ENCODE measurements at places on chromosomes 3 and 15.
A peak's percentile ranks its signal among the peaks of the same experiment; 100 is the strongest.

DNA sequence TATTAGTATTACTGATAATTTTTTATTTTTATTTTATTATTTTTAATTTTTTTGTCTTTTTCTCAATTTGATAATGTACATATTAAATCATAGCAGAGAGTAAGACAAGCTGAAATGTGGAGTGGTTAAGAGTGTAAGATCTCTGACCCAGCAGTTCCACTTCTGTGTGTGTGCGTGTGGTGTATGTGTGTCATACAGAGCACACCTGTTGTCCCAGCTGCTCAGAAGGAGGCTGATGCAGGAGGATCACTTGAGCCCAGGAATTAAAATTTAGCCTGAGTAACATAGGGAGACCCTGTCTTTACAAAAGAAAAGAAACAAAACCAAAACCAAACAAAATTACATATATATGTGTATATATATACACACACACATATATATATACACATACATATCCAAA lies 1.4 kb upstream of the CIDEC start:
- DNase-seq, result no peak

DNA sequence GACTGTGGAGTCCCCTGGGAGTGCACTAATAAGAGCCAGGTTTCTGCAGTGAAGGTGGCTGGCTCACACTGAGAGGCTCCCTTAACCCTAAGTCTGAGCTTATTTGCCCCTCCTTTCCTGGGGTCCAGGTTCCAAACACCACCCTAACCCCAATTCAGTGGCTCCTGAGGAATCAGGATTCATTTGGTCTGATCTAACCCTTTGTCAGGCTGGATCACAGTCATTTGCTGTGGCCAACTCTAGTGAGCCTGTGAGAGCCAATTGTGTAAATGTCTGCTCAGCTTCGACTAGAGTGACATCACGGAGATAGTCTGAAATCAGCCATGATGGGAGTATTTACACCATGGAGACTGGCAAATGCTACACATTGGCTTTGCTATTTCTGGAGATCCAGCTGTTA lies 73.7 kb upstream of the ACAN start:
- DNase-seq, result no peak

DNA sequence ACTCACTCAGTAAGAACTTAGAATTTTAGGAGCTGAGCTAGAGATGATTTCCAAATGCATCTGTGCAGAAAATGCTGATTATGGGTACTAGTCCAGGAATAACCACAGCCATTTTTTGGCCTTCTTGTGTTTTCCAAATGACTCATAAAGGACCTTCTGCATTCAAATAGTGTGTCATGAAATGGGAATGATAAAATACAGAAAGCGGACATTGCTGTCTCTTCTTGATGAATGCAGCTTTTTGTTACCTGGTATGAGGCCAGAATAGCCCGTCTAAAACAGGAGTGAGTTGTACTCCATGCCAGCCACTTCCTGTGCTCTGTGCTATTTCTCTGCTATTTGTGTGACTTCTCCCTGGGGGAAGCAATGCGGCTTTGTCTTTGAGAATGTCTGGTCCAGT lies 20.5 kb upstream of the FRMD5 start:
- DNase-seq, result no peak

DNA sequence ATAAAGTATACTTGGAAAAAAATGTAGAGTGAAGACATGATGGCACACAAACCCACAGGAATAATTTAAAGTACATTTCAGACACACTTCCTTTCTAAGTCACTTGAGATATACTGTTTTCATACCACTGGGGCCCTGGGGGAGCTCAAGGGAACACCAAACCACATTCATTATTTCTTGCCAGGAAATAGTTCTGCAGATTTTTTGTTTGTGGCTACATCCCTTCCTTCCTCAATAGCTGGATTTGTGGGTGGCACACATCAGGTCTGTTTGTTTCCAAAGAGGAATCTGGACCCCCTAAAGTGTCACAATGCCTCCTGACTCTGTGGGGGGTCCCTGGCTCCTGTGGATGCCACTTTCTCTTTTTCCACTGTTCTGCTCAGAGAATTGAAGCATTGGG lies 153.5 kb upstream of the COL8A1 start:
- DNase-seq, result no peak

DNA sequence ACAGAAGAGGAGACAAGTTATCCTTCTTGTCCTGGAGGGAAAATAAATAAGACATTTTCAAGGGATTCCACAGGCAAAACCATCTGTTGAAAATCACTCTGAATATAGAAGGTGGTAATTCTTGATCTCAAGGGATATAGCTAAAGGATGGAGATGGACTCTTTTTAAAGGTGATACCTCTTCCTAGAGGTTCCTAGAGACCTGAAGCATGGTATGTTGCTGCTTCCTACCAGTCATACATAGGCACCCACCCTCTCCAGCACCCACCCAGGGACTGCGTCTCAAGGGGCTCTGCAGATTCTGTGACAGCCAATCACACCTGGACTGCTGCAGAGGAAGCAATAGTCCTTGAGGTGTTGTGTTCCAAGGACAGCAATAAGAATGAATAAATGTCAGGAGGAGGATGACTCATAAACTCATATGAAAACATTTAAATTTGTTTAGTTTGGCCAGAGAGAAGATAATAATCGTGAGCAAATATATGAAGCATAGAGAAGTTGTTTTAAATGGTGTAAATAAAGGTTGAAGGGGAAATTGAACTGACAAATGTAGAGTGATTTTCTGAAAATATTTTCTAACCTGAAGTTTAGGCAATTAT lies 741.6 kb upstream of the CBLB start:
- DNase-seq, result no peak

DNA sequence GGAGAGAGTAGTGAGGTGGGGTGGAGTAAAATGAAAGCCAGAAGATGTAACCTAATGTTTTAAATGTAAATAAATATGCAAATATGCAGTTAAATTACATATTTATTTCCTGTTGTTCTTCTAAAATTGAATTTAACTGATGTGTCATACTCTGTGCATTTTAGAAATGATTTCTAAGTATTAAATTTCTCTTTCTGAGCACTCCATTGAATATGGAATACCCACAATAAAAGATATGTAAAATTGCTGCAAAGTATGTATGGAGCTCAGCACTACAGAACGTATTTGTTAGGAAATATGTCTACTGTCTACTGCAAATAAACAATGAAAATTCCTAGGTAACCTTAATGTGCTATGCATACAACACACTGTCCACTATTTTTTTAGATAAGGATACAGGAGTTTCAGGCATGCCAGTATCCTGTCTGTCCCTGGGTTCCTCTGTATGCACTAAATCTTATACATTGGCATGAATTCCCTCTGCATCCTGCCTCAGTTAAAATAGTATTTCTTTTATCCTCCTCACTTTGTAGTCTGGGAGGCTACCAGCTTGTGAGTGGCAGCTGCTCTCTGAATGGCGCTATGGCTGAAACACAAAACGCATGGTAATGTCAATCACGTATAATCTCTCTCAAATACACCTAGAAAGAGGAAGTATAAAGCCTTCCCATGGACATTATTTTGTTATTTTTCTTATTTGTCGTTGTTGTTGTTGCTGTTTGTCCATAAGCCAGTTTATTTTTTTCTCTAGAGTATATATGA lies 579.5 kb downstream of the PYDC2 start:
- no peak for DNase-seq

DNA sequence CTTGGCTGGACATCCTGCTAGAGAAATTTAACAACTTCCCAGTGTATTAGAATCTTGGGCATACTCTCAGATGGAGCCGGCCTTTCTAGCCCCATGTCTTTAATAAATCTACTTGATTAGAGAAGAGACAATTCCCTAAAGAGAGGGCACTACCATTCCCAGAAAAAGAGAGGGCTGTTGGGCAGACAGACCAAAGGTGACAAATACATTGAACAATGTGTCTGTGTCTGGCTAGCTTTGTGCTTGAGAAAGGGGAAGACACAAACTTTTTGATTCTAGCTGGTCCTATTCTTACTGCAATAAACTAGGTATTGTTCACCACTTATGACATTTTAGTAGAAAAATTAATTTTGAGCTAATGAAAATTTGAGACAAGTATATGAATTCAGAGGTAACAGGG lies 57.7 kb downstream of the DUT start:
- DNase-seq, result no peak

GRCh38 chr3:68963891-68964290 lies 31.5 kb upstream of the TAFA4 start:
- no peak for DNase-seq

- DNase-seq, result no peak
Observed at GRCh38 chr3:24072193-24072592, 127.1 kb downstream of the NR1D2 start.

- no peak for DNase-seq
Observed at GRCh38 chr3:12486916-12487315, 2.6 kb downstream of the TSEN2 start.

- peak; percentile 35 for DNase-seq
Observed at GRCh38 chr3:113495035-113495434, 19.9 kb downstream of the SPICE1 start.

DNA sequence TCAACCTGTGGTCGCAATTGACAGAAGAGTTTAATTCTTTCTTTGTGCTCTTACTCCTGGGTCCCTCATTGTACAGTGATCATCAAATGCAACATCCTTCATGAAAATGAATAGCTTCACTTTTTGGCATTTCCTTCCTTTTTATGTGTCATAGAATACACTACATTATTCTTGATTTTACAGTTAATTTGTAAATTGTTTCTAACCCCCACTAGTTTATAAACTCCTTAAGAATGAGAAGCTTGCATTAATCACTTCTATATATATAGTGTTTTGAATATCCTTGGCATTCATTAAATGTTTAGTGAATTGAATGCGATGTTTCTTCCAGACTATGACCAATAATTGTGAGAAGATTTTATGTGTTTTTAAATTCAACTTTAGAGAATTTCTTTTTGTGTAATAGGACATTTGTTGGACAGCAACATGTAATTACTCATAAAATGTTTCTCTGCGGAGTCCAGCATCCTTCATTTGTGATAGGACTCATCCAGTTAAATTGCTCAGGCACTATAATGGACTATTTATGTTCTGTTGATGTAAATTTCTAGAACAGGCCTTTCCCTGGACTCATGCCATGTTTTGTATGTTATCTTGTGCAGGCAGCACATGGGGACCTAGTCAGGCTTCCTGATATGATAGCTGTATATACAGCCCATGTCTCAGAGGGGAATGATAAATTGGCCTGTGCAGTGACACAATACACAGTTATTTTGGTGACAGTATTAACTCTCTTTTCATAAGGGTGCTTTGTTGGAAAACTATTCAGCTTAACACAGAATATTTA lies 51.3 kb downstream of the MBNL1 start:
- DNase-seq, result no peak

DNA sequence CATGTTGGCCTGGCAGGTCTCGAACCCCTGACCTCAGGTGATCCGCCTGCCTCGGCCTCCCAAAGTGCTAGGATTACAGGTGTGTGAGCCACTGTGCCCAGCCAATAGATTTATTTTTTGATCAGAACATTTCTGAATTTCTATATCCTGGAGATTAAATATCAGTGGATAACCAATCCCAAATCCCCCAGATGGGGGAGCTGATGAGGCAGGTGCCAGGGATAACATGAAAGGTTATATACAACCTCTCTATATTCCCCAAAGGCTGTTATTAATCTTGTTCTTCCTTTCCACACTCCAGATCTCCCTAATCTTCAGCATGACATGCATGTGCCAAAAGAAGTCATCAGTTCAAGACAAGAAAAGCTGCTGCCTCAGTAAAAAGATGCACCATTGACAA lies 112.3 kb downstream of the WDR76 start:
- peak; percentile 21 for DNase-seq

DNA sequence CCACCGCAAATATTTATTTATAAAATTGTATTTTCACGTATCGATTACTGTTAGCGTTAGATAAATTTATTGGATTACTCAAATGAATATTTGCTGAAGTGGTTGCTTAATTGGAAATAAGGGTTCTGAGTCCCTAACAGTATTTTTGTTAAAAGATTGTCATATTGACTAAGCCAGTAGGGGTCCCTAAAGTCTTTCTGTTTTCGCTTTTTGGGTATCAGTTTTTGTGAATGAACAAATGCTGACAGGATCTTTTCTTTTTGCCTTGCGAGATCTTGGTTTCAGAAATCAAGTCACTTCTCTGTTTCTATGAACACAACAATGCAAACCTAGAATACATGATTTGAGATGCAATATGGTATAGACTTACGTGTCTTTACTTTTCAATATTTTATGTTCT lies 7.1 kb downstream of the RAD51 start:
- DNase-seq, result peak; percentile 29

DNA sequence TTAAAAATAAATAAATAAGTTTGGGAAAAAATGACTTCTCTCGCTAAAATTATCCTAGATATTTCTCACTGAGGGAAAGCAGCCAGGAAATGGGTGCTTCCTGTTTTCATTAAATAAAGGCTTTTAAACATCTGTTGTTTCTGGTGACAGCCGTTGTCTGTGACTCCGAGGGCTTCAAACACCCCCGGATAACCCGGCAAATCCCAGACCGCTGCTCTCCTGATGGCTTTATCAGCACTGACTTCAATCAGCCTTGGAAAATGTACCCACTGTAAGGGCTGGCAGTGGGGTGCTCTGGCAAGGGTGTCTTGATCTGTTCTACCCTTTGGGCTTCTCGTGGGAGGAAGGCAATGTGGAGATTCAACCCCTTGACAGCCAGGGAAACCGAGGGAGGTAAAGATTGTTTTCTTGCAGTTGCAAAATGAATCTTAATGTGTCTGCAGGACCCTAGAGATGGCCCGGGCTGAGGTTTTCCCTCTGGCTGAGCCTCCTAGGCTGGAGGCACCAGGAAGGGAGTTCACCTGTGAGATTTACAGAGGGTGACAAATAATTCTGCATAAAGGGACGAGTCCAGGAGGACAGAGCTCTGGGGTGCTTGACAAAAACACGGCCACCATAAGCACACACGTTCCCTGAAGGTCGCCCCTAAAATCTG lies 33.6 kb upstream of the SEC13 start:
- DNase-seq, result no peak

- DNase-seq, result no peak
Observed at GRCh38 chr15:90192961-90193786, 8.0 kb upstream of the SEMA4B start.

GRCh38 chr15:76987896-76988860 lies 6.7 kb upstream of the PSTPIP1 start:
- DNase-seq, result peak; percentile 84

GRCh38 chr15:68644083-68644904 lies 65.5 kb downstream of the CORO2B start:
- no peak for DNase-seq

- DNase-seq, result no peak
Observed at GRCh38 chr15:62413153-62413552, 248.1 kb upstream of the C2CD4B start.

DNA sequence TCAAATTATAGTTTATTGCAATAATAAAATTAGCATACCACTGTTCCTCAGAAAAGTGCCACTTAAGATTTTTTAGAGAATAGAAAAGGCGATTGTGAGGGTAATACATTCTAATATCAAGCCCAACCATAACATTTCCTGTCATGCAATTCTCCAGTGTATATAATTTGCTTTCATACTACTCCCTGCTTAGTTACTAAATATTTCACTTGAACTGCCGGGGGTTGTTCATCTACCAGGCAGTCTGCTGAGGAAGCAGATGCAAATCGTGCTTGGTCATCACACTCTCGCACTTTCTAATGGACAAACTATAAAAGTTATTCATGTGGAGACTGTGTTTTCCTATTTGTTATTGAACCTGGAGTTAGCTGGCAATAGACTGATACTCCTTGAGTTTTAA lies 645.6 kb upstream of the CBLB start:
- no peak for DNase-seq

All from GM20000 (cell line).